AG10803 (cell line): ENCODE measurements at places on chromosomes 6 and 20.
A peak's percentile ranks its signal among the peaks of the same experiment; 100 is the strongest.

- peak; percentile 66 for DNase-seq
Observed at GRCh38 chr6:56370127-56370540, 122.8 kb upstream of the COL21A1 start.

DNA sequence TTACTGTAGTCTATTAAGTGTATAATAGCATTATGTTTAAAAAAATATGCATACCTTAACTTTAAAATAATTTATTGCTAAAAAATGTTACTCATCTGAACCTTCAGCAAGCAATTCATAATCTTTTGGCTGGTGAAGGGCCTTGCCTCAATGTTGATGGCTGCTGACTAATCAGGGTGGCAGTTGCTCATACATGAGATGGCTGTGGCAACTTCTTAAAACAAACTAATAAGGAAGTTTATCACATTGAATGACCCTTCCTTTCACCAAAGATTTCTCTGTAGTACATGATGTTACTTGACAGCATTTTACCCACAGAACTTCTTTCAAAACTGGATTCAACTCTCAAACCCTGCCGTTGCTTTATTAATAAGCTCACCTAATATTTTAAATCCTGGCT, 84.0 kb downstream of the TASP1 start:
- DNase-seq = peak; percentile 25

DNA sequence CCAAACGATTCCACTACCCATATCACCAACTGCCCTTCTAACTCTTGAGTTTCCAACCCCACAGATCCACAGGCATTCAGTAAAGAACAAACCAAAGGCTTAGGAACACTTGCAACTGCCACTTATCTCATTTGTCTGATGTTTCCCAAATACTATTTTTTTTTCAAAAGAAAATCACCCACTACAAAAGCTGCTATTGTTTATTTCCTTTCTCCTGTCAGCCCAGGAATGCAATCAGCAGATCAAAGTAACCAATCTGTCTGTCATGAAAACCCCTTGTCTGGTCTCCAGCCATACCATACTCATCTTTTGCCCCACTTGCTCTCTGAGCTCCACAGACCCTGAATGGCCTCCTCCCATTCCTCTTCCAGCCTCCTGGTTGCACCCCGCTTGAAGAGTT, 8.8 kb upstream of the CST8 start:
- DNase-seq = no peak

GRCh38 chr6:43070028-43070632, 6.0 kb upstream of the PTK7 start:
- DNase-seq = peak; percentile 80

DNA sequence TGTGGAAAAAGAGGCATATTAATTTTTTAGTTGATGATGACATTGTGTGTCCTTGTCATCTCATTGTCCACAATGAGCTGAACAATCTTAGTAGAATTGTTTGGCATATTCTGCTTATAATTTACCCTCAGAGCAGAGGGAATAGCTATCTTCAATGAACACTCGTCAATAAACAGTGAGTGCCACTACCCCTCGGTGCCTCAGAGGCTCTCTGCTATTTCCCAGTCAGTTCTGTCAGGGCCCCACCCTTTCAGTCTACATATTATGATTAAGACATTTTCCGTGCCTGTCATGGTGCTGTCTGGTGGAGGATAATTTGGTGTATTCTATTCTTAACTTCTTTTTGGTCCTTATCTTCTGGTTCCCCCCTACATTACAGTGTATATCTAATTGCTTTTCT, 31.2 kb downstream of the NUS1 start:
- no peak for DNase-seq

- DNase-seq = no peak
Observed at GRCh38 chr6:120569714-120570113, 764.6 kb downstream of the TBC1D32 start.

- DNase-seq = peak; percentile 13
Observed at GRCh38 chr6:149806127-149806526, 56.6 kb downstream of the PCMT1 start.

- DNase-seq = no peak
Observed at GRCh38 chr20:33337531-33338165, 54.6 kb downstream of the BPIFB1 start.

GRCh38 chr6:90219209-90219985, 77.2 kb downstream of the BACH2 start:
- peak; percentile 92 for DNase-seq

DNA sequence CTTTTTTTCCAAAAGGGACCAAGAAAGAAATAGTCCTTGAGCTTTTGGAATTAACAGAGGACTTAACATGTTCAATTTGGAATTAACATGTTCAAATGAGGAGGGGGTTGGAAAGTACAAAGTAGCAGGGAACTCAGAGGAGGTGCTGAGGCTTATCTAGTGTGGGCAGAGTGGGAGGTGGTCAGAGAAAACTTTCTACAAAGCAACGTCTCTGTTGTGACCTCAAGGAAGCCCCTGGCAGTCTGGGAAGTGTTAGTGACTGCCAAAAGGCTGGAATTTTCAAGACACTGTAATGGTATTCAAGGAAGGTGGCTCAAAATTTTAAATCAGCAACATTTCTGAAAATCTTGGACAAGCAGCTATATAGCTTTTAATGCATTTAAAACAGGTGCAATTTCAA, 7.3 kb downstream of the ECI2 start:
- no peak for DNase-seq

DNA sequence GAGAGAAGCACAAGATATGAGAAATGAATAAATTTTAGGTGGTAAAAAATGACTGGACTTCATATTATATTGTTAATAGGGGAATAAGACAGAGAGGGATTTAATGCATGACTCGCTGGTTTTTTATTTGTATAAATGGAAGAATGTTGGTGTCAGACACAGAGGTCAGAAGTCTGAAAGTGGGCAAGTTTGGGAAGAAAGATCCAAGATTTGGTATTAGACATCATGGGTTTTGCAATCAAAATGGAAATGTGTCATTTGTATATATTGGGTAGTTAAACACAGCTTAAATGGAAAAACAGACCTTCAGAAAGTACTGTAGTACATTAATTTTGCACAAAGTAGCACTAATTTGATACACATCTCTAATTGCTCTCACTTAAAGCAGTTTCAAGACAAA, 96.2 kb downstream of the EYA4 start:
- no peak for DNase-seq

GRCh38 chr6:75458895-75459294, 34.7 kb downstream of the FILIP1 start:
- peak; percentile 81 for DNase-seq

GRCh38 chr20:21027569-21027968, 78.6 kb downstream of the LINC00237 start:
- DNase-seq = no peak

DNA sequence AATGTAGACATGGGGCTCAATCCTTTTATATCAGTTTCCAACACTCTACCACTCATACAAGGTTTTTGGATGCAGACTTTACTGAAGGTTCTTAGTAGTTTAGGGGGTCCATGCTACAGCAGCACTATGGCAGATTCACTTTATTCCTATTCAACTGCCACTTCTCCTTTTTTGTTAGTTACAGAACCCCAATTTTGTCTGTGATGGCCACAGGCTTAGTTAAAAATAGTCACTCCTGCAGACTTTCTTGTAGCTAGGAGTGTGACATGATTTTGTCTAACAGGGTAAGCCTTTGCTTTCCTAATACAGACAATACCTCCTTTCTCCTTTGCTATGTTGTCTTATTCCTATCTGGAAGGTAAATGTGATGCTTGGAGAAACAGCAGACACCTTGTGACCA, 90.0 kb upstream of the SLC24A3 start:
- no peak for DNase-seq

DNA sequence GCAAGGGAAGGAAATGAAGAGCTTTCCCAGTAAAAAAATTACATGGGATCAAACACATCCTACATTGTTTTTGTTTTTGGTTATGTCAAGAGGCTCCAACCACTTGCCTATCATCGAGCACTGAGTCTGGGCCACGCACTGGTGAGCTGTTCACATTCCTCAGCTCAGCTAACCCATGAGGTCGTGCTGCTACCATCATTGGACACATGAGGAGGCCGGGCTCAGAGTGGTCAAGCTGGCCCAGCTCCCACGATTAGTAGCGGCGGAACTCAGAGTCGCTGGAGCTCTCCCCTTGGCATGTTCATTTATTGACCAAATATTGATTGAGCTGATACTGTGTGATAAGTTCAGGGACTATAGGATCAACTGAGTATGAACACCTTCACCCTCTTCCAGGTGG, 164.9 kb downstream of the CDH26 start:
- no peak for DNase-seq

DNA sequence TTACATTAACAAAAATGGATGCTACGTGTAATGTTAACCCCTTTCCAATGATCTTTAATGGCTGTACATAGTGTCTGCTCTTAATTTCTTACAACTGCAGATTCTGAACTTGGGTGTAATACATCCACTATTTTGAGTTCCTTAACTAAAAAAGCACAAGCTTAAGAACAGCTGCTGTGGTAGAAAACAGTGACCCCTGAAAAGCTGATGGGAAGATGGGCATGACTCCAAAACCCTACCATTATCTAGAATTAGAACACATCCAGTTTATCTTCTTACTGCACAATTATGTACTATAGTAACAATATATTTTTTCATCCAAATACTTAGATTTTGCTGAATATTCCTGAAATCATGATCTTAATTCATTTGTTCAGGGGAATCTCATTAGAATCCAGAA, 49.3 kb downstream of the LYRM4 start:
- DNase-seq = no peak

DNA sequence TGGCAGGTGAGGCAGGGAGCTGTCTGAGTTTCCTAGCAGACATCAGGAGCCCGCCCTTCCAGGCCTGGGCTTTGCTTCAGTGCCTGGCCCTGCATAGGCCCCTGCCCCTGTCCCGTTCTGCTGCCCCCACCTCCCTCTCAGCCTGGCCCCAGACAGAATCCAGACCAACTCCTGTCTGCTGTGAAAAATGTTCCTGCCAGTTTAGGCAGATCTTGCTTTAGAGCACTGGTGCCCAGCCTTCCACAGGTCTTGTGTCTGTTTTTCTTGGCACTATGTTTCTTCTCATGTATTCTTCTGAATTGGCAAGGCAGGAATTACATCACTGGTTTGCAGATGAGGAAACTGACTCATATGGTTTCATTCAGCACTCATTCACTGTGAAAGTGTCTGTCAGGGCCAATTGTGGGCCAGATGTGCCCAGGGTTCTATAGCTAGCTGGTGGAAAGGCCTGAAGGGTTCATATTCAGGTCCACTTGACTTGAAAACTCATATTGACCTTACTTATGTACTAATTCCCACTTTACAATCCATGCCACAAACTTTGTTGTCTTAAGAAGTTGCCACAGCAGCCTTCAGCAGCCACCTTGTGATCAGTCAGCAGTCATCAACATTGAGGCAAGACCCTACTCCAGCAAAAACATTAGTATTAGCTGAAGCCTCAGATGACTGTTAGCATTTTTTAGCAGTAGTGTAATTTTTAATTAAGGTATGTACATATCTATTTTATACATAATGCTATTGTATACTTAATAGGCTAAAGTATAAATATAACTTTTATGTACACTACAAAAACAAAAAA, 40.5 kb downstream of the HLA-F start:
- DNase-seq = peak; percentile 83

GRCh38 chr6:133390168-133390567, 149.0 kb downstream of the EYA4 start:
- no peak for DNase-seq

DNA sequence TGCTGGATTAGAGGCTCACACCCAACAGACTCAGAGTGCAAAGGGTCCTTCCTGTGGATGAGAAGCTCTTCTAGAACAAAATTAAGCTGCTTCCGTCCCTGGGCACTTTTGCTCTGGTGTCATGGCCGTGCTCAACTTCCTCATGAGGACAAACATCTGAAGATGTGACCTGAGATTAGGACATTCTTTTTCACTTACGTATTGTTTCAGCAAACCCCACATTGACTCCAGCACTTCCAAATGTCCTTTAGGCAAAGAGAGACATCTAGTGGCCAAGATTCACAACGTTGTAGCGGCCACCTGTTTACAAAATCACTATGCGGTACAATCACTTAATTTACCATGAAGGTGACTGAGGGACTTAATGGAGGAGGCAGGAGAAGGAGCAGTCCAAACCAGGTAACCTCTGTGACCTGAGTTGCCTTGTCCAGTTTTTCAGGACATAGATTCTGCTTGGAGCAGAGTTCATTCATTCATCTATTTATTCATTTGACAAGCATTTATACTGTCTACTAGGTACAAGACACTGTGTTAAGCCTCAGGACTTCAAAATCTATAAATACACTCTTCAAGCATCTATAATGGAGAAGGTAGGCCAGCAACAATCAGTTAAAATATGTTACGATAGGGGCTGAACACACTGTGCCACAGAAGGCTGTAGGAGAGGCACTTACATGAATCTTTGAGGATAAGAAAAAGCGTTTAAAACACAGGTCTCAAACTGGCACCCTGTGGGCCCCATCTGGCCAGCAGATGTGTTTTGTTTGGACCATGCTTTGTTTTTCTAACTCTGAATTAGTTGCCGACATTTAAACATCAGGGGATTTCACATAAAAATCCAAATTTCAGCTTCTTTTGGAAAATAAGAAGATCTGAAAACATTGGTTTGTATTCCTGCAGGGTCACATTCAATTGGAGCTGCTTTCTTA, 5.6 kb upstream of the ADGRF1 start:
- DNase-seq = peak; percentile 79

- peak; percentile 87 for DNase-seq
Observed at GRCh38 chr6:66184091-66184490, 477.1 kb upstream of the EYS start.

DNA sequence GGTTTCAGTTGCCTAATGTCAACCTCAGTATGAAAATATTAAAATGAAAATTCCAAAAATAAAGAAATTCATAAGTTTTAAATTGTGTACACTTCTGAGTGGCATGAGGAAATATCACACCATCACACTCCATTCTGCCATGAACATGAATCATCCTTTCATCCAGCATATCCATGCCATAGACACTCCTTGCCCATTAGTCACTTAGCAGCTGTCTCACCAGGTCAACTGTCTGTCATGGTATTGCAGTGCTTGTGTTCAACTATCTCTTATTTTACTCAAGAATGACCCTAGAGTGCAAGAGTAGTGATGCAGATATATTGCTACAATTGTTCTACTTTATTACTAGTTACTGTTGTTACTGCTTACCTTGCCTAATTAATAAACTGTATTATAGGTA, 712.4 kb downstream of the EPHA7 start:
- no peak for DNase-seq
